ENCODE measurements at places on chromosomes 16 and 17.

GRCh38 chr16:84182104-84182503, 4.8 kb downstream of the TAF1C start:
- DNase-seq: no peak

DNA sequence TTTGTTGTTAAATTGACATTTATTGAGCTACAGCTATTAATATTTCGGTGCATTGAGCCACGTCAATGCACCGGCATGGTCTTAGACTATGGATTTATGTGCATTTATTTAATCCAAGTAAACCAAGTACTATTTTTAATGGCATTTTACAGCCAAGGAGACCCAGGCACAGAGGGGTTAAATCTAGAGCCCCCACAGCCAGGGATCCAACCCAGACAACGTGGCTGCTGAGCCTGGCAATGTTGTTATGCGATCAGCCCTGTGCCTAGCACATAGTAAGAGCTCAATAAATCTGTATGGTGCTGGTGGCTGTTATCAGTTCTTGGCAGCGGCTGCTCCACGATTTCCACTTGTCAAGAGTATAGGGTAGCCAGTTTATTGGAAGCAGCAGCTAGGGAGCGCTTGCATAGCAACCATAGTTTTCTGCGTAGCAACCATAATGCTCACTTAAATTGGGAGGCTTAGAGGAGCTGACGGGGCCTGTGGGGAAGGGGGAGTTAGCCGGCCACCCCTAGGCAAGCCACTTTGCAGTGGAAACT, 541 bp upstream of the RBBP6 start:
- DNase-seq: no peak

GRCh38 chr17:82015311-82015971, 7.2 kb downstream of the CENPX start:
- no peak for DNase-seq

DNA sequence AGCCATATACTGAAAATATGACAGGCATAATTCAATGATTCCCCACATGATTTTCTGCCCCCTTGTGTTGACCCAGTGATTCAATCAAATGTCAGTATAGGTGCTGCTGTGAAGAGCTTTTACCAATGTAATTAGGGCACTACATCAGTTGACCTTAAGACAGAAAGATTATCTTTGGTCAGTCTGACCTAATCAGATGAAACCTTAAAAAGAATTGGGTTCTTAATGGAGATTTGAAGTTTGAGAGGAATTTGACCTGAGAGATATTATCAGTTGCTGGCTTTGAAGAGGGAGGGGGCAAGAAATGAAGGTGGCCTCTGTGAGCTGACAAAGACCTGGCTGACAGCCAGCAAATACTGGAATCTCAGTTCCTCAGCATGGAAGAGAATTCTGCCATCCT, 358.7 kb upstream of the CA10 start:
- DNase-seq: no peak

GRCh38 chr16:76947749-76948148, 243.2 kb upstream of the MON1B start:
- no peak for DNase-seq

- DNase-seq: no peak
Measured at GRCh38 chr16:13359835-13360234, 458.4 kb downstream of the SHISA9 start.

DNA sequence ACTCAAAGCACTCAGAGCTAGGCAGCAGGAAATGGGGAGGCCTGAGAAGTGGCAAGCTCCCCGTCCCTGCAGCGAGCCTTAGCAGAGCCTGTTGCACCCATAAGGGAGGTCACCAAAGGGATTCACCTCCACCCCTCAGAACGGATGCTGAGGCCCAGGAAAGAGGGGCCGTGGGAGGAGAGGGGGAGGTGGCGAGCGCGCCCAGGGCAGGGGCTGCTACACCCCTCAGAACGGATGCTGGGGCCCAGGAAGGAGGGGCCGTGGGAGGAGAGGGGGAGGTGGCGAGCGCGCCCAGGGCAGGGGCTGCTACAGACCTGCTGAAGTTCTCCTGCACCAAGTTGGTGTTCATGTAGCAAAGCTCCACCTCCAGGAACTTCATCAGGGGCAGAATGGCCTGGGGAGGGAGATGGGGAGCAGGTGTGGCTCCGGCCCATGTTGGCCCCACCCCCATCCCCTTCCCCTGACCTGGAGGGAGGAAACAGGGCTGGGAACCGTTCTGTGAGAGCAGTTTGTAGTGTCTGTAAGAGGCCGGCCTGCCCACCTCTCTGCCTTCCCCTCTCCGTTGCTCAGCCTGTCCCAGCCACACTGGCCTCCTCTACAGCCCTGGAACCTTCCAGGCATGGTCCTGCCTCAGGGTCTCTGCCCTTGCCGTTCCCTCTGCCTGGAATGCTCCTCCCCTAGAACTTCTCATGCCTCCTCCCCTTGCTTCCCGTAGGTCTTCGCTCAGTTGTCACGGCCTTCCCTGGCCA, 11.4 kb downstream of the UNC13D start:
- no peak for DNase-seq
